ENCODE measurements at places on chromosomes 5 and 9.

DNA sequence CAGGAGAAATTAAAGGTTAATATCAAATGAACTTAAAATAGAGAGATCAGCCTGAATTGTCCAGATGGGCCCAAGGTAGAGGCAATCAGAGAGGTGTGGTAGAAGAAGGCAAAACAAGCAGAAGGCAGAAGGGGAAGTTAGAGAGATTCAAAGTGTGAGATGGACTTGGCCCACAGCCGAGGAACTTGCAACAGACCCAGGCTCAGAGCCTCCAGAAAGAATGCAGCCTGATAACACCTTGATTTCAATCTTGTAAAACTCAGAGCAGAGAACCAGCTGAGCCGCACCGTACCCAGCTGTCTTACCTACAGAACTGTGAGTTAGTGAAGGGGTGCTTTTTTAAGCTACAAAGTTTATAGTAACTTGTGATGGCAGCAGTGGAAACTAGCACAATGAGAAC lies 190.9 kb downstream of the RFK start:
- no peak for DNase-seq

- no peak for DNase-seq
These were observed 42.9 kb downstream of the FOXI1 start for GRCh38 chr5:170148430-170149205.

GRCh38 chr9:13805546-13805945 lies 508.4 kb downstream of the NFIB start:
- DNase-seq, result no peak

DNA sequence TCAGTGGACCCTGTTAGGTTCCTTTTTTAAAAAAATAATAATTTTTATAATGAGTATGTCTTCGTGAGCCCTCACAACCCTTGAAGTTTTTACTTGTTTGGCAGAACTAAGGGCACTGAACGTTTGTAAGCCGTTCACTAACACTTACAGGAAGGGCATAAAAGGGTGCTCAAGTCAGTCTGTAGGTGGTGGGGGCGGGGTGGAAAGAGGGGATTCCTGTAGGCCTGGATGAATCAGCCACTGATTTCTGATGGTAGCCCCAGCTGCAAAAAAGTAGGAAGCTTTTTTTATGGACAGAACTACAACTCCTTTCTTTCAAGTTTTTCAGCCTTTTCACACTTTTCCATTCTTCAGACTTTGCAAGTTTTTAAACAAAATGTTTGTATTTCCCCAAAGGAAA lies 35.8 kb downstream of the PIK3R1 start:
- peak; percentile 61 for DNase-seq

GRCh38 chr9:73143711-73144328 lies 7.8 kb upstream of the ANXA1 start:
- no peak for DNase-seq

DNA sequence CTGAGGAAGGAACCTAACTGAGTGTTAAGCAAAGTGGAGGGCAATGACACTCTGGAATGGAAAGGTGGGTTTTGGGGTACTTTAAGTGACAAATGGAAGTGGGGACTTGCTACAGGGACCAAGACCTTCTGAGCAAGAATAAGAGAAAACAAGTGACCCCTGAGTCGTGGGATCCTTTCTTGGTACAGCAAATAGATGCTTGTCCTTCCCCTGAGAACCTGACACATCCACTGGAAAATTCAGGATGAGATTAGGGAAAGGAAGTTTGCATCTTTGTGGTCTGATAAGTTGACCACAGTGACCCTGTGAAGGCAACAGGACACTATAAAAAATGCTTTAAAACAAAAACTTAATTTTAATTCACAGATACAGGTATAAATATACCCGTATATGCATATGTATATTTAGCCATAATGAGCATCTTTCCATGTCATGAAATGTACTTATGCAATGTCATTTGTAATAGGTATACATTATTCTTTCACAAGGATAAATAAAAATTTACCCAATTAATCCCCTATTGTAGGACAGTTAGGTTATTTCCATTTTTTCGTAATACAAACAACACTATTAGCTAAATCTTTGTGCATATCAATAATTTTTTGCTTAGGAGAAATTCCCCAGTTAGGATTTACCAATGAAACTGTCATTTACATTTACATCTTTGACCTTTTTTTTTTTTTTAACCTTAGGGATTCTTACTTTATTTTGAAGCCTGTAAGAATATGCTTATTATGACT lies 2.0 kb upstream of the IRF1 start:
- no peak for DNase-seq

All from omental fat pad (tissue), 4 donors.